Right renal pelvis (tissue), 4 donors: ENCODE measurements at places on chromosomes 13 and 19. TPM values are rescaled to one million over a fixed set of nuclear protein-coding genes. Genes with fewer than 3 reads are reported as not detected.

MYO1F gene
- 3.5 TPM for polyA plus RNA-seq

DNA sequence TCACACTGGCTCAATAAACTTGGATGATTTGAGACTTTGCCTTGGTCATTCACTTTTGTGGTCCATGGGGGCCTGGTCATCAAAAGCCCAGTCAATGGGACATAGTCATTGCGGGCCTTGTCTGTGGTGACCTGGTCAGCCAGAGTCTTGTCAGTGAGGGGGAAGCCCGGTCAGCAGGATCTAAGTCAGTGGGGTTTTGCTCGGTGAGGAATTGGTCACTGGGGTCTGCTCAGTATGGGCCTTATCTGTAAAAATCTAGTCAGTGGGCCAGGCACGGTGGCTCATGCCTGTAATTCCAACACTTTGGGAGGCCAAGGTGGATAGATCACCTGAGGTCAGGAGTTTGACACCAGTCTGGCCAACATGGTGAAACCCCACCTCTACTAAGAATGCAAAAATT lies 63.7 kb upstream of the TPM4 start:
- no peak for DNase-seq

AP2S1 gene
- polyA plus RNA-seq = 92.3 TPM

- DNase-seq = no peak
Measured at GRCh38 chr19:30557212-30557611, 185.0 kb downstream of the ZNF536 start.

DNA sequence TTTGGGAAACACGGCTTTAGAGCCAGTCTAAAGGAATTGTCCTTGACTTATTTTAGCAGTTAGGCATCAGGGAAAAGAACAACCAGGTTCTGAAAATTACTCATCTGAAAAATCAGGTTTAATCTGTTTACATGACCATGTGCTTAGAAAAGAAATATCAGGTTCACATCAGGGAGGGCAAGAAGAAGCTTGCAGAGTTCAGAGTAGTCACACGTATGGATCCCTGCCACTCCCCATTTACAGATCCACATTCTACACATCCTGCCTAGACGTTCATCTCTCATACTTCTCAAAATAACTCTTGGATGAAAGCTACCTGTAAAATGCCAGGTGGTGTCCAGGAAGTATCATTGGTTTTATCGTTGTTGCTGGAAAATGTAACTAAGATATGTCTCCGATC lies 14.0 kb upstream of the PHF11 start:
- DNase-seq = no peak

DNA sequence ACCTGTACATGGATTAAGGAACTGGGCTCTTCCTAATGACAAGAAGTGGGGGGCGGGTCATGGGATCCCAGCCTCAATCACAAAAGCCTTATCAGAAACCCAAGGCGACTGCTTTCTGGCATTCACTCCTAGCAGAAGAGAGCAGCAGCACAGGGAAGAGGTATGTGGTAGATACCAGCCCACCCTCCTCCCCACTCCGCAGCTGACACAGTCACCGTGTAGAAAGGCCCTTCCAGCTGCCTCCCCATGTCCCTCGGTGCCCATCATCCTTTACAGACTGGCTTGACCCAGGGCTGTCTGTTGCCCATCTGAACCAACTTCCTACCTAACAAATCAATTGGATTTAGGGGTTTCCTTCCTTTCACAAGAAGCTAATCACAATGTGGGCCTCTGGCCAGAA lies 3.1 kb upstream of the DHRS12 start:
- no peak for DNase-seq

RNF17 gene
- 0.27 TPM for polyA plus RNA-seq

GRCh38 chr13:75938811-75939560 lies 302.9 kb downstream of the LMO7 start:
- DNase-seq = no peak

DNA sequence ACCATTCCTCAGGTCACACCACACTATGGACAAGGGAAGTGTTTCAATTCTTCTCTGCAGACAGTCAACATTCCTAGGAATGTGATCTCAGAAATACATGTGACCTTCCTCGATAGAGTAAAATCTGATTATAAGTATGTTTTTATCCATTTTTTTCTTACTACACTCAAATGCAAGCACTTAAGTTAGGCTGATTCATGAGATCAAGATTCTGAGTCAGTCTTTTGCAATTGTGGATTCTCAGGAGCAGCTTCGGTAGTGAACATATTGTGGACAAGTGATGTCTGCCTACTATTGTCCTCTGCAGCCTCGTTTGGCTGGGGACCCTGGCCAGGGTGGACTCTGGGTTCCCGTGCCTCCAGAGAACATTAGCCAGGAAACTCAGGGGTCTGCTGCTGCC lies 3.2 kb downstream of the SERPINE3 start:
- DNase-seq = no peak

GRCh38 chr13:21066946-21067345 lies 5.6 kb upstream of the LATS2 start:
- DNase-seq = no peak

DNA sequence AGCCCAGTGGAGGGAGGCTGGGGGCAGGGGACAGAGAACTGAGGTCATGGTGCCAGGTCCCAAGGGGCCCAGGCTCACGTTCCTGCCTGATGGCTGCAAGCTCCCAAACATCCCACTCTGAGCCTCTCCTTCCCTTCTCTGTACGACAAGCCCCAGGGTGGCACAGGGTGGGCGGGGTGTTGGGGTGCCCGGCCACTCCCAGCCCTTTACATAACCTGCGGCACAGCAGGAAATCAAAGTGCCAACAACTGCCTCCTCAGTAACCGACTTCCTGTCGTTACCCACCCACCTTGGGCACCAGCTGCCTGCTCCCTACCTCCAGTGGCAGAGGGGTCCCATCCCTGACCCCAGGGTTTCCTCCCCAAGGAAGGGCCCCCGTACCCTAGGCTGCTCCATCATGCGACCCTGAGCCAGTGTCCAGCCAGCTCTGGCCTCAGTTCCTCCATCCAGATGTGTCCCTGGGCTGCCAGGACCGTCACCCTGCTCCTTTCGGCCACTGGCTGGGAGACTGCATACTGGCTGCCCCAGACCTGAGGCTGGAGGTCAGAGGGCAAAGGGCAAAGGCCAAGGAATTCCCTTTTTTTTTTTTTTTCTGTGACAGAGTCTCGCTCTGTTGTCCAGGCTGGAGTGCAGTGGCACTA lies 27.7 kb upstream of the NFIC start:
- DNase-seq = no peak

DNA sequence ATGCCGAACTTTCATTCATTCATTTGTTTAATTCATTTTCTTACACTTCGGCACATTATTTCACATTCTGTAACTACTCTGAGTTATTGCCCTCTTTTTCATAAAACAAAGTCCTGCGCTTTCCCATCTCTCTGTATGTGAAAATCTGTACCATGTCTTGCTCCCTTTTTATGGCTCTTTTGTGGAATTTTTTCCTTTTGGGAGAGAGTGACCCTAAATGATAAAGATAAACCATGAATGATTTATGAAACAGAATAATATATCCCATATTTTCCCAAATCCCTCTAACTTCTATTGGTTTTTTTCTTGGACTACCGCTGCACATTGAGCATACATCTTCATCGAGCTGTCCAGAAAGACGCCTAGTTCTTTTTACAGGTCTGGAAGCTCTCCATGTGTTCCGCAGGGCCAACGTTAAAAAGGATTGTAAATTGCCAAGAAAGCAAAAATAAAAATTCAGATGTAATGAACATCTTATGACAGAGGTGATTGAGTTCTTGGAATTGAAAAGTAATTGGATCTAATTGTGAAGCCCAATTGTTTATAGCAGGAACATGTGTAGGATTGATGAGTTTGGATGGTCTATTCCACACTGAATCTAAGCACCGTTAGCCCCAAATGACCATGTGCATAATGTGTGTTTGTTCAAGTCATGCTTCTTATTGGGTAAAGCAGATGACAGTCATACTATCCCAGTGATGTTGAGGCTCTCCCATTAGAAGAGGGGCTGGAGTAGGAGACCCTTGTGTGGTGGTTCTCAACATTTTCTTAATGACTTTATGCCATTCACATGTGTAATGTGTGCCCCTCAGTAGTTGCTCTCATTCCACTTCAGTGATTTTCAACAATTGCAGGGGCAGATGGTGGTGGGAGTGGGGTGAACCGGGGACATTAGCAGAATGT lies 378.9 kb downstream of the DLEU7 start:
- DNase-seq = no peak

- no peak for DNase-seq
Measured at GRCh38 chr19:13281567-13282291, 131.5 kb downstream of the IER2 start.

ANKRD24 gene
- polyA plus RNA-seq = 0.89 TPM

GRCh38 chr13:39297664-39298171 lies 259.5 kb downstream of the NHLRC3 start:
- DNase-seq = no peak

BEST2 gene
- polyA plus RNA-seq = not detected

- no peak for DNase-seq
Measured at GRCh38 chr13:76622315-76623040, 263.7 kb downstream of the KCTD12 start.

GRCh38 chr19:11496391-11497163 lies 9.1 kb downstream of the ZNF653 start:
- no peak for DNase-seq

RELB gene
- polyA plus RNA-seq = 7.7 TPM

PLA2G4C gene
- polyA plus RNA-seq = 8.9 TPM

ATP4A gene
- polyA plus RNA-seq = 0.05 TPM

VAV1 gene
- 1.4 TPM for polyA plus RNA-seq

GRCh38 chr13:45873491-45874325 lies 22.2 kb upstream of the SIAH3 start:
- DNase-seq = no peak

DNA sequence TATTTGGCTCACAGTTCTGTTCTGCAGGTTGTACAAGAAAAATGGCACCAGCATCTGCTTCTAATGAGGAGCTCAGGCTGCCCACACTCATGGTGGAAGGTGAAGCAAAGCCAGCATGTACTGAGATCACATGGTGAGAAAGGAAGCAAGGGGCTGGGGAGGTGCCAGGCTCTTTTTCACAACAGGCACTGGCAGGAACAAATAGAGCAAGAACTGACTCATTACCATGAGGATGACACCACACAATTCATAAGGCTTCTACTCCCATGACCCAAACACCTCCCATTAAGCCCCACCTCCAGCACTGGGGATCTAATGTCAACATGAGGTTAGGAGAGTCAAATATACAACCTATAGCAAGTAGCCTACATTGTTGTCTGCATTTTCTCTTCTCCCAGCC lies 522.6 kb downstream of the RFC3 start:
- DNase-seq = no peak

PARP4 gene
- 55.3 TPM for polyA plus RNA-seq

SHC2 gene
- polyA plus RNA-seq = 41.9 TPM

SPACA4 gene
- polyA plus RNA-seq = not detected
